ENCODE measurements at places on chromosomes 2 and 18.
A peak's percentile ranks its signal among the peaks of the same experiment; 100 is the strongest.

- no peak for DNase-seq
Observed at GRCh38 chr2:219641390-219642068, 14.1 kb downstream of the SLC4A3 start.

GRCh38 chr2:236638707-236639106, 69.1 kb downstream of the ACKR3 start:
- DNase-seq: no peak

- no peak for DNase-seq
Observed at GRCh38 chr2:129777146-129777545, 202.3 kb upstream of the RAB6C start.

- no peak for DNase-seq
Observed at GRCh38 chr2:201631041-201631440, 12.3 kb downstream of the TMEM237 start.

GRCh38 chr2:45009928-45010701, 863 bp upstream of the SIX2 start:
- no peak for DNase-seq

GRCh38 chr2:109719871-109720270, 74.2 kb upstream of the RGPD5 start:
- no peak for DNase-seq

DNA sequence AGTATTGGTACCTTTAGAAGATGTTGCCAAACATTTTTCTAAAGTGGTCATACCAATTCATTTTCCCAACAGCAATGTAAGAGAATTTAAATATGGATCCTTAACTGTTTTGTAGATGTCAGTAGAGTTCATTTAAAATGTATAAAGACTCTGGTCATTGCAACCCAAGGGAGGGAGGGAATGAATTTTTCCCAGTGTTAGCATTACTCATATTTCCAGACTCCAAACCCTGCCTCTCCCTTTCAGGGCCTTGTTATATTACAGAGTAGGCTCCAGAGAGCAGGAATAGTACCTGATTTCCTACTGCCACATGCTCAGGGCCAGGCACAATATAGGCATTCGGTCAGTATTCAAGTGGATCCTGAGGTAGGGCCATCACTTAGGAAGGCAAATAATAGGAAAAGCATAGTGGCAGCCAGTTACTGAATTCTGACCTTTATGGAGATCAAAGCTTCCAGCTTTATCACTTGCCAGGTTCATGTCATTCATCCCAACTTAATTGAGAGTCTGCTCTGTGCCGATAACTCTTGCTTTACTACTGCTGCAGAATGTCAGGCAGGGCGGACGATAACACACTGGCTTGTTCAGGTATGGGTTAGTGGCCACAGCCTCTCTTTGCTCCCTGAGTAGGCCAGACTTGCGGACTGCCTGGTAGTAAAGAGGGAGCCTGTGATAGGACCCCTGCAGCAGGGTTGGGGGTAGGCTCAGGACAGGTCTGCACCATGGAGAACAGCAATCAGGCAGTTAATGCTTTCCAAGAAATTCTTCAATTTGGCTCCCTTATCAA, 75.3 kb downstream of the OSBPL6 start:
- DNase-seq: no peak

- DNase-seq: no peak
Observed at GRCh38 chr2:240305369-240305962, 130.0 kb upstream of the GPC1 start.

- DNase-seq: no peak
Observed at GRCh38 chr2:60295636-60295962, 257.9 kb downstream of the BCL11A start.

DNA sequence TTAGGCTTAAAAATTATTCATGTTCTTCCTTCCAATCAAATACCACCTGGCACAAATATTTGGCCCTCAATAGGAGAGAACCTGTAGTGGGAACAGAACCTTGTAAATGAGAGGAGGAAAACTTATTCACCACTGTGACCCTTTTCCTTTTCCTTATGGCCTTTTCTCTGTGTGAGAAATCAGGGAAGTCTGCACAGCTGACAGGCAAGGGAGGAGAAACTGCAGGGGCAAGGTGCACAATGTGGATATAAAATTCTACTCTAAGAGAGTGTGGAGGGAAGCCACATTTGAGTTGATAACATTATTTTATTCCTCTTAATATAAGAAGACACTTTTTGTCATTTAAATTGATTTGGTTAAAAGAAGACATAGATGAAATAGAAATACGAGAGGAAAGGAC, 1247.0 kb upstream of the CHAC2 start:
- no peak for DNase-seq

DNA sequence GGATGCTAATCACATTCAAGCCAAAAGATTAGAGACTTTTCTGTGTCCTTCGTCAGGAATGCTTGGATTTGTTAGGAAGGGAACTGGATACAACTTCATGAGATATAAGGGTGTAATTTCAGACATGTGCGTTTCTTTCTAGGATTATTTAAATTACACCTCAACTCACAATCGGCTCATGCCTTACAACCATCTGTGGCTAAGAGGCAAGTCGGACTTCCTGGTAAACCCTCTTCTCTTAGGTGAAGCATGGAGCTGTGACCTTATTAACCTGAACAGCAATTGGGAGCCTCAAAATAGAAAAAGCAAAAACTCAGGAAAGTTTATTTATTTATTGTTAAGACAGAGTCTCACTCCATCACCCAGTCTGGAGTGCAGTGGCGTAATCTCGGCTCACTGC, 61.8 kb downstream of the SEMA4F start:
- DNase-seq: no peak

DNA sequence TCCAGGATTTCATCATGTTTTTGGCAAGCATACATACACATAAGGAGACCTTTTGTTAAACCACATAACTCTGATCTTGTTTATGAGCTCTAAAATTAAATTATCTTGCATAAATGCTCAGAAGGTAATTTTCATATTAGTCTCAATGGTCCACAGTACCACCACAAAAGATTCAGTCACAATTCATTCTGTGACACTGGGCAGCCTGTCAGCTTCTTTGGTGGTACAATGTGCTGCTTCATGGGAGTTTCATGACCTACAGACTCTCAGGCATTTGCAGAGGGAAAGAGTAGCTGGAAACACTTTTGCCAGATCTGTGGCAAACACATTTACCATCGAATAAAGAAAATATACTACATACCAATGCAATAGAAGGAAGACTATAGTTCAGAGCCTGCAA, 51.3 kb upstream of the ZNF397 start:
- no peak for DNase-seq

DNA sequence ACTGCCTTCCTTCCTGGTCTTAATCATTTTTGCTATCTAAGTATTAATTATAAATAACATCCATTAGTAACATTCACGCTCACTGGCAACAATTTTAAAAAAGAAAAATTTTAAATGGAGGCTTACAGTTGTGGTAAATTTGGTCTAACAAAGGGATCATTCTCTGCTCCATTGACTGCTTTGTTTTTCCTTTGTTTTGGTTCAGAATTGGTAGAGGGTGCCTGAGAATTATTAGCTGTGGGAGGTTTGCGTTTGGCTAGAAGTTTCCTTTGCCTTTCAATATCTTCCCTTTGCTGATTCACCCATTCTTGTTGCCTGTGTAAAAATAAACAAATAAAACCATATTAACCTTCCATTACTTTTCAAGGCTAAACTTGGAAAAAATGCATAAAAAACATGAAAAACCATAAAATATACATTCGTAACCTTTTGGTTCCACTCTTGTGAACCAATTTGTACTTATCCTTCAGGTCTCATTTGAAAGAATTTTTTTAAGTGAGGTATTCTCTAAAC, 114.6 kb downstream of the TLK1 start:
- DNase-seq: no peak

DNA sequence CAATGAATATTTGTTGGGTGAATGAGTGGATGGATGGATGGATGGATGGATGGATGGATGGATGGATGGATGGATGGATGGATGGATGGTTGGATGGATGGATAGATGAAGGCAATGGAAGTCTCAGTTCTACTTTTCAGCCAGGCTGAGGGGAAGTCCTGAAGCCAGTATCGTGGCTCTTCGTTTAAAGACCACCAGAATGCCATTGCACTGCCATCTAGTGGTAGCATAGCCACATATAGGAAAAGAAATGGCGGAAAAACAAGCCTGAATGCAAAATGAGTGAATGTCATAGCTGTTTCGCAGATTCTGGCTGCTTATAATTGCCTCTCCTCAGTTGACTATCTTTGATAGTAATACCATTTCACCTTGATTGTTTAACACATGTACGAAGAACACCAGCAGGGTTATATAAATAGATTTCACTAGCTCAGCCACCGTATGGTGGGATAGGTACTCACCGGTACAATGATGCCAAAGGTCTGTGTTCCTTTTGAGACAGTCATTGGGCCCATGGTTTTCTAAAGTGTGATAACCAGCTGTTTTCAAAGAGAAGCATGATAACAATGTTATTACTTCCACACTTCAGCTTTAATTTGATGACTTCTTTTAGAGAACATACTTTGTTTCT, 62.3 kb upstream of the GREB1L start:
- DNase-seq: peak; percentile 63

- no peak for DNase-seq
Observed at GRCh38 chr18:45166341-45166835, 448.9 kb upstream of the SLC14A2 start.

GRCh38 chr2:186868344-186868743, 19.4 kb upstream of the ZSWIM2 start:
- no peak for DNase-seq

GRCh38 chr2:222731201-222731621, 59.8 kb downstream of the MOGAT1 start:
- DNase-seq: no peak

- DNase-seq: peak; percentile 98
Observed at GRCh38 chr2:119759451-119760236, at the start of gene PTPN4. PTPN4 (plus strand) TSS chr2:119759922; CDS start chr2:119809854, 49,932 bp downstream.

- DNase-seq: no peak
Observed at GRCh38 chr2:144083211-144083610, 436.7 kb downstream of the ZEB2 start.

GRCh38 chr2:81282151-81282769, 977.7 kb upstream of the LRRTM1 start:
- DNase-seq: no peak

GRCh38 chr2:121705958-121706357, 30.7 kb downstream of the NIFK start:
- no peak for DNase-seq

GRCh38 chr18:72542984-72543356, 1.2 kb downstream of the CBLN2 start:
- DNase-seq: peak; percentile 39

GRCh38 chr2:74694281-74694680, 40.2 kb downstream of the SEMA4F start:
- no peak for DNase-seq

DNA sequence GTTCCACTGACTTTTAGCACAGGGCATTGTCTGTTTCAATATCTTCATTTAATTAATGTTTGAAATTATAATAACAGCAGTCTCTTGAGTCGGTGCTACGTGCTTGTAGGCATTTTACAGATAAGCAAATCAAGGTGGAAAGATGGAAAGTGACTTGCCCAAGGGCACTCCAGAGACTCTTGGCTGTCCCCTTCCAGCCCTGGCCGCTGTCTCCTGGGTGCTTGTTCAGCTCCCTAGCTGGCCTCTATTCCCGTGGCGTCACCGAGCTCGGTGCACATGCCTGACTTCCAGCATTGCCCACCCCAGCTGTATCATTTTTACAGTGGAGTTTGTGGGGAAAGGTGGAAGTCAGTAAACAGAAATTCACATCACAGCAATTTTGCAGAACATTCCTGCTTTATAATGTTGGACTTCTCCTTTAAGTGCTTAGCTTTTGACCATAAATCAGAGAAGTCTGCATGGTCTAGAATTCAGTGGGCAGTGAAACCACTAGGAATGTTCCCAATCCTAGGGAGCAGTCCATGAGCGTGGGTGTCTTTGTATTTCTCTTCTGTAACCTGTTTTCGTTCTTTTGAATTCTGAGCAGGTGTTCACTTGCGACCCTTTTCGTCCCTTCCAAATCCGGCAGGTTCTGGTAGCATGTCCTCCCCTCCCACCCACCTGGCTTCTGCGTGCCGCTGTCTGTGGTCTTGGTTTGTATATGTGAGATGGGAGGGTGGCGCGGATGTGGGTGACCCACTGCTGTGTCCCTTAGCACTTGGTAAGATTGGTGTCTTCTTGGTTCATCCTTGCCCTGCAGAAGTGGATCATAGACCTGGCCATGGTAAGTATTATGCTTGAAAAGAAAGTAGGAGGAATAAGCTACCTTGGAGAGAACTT, 8.4 kb downstream of the SLC66A3 start:
- no peak for DNase-seq

GRCh38 chr2:12363138-12363537, 353.6 kb upstream of the TRIB2 start:
- no peak for DNase-seq

DNA sequence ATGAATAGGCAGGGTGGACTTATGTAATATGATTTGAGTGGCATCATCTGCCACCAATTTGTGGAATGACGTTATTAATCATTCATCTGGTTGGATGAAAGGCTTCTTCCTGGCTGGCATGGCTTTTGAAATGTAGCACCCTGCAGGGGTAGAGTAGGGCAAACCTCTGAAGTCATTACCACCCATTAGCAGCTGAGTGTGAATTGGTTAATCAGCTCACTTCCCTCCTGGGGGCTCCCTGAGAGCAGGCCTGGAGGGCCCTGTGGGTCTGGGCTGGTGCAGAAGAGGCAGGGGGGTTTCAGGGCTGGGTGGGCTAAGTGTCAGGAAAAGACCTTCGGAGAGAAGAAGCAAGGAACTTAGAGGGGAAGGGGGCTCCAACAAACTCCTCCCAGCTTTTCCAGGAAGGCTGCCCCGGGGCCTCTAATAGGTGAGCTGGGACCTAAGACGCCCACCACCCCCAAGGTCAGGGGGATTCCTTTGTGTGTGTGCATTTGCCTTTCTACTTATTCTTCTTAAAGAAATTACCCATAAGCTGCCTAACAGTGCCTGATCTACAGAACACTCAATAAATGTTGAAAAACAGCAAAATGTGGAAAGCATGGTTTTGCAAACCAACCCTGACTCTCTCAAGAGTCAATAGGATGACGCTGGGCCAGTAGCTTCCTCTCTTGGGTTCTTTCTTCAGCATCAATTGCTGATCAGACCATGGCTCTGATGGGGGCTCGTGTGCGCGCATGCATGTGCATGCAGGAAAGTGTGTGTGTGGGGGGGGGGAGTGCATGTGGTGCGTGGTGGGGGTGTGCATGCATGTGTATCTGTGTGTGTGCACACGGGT, 49.7 kb upstream of the ZNF516 start:
- DNase-seq: no peak

GRCh38 chr18:10378688-10379420, 75.6 kb upstream of the APCDD1 start:
- DNase-seq: no peak

GRCh38 chr18:46418663-46419260, 238.3 kb downstream of the LOXHD1 start:
- DNase-seq: no peak

- no peak for DNase-seq
Observed at GRCh38 chr2:41475959-41476358, 571.9 kb upstream of the PKDCC start.

- no peak for DNase-seq
Observed at GRCh38 chr2:73987948-73988700, 3.4 kb downstream of the TET3 start.

GRCh38 chr18:3466872-3467271, 16.9 kb downstream of the TGIF1 start:
- DNase-seq: no peak

GRCh38 chr2:182426082-182426917, 536 bp downstream of the PDE1A start:
- no peak for DNase-seq

- DNase-seq: no peak
Observed at GRCh38 chr2:44741507-44741906, 200.0 kb upstream of the SIX3 start.

- DNase-seq: no peak
Observed at GRCh38 chr2:727071-727470, 49.9 kb upstream of the TMEM18 start.

GRCh38 chr2:236991874-236992273, 93.8 kb upstream of the COPS8 start:
- DNase-seq: no peak
